ENCODE measurements at places on chromosomes 5 and 9.

DNA sequence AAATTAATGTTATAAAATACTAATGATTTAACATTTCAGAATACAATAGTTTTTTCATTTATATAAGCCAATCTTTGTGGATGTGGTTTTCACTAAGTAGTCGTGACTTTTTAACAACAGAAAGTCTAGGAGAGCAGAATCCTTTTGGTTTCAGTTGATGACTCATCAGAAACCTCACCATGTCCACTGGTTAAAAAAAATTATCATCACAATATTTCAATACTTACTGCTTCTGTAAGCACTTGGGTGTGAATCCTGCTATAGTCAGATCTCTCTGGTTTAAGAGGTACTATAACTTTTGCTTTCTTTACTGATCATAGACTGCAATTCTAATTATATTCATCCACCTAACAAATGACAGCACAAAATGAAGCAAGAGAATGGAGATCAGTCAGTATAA lies 77.2 kb downstream of the MRPS30 start:
- DNase-seq: no peak

DNA sequence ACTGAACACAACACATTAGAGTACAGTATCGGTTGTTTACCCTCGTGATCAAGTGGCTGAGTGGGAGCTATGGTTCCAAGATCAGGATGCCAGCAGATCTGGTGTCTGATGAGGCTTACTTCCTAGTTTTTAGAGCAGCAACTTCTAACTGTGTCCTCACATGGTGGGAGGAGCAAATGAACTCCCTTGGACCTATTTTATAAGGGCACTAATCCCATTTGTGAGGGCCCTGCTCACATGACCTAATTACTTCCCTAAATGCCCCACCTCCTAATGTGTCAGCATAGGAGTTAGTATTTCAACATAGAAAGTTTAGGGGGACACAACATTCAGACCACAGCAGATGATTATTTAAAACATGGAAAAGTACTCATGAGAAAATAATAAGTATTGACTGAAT lies 111.8 kb downstream of the GCNT1 start:
- DNase-seq: no peak

GRCh38 chr5:67316695-67317094 lies 120.1 kb upstream of the CD180 start:
- no peak for DNase-seq

- DNase-seq: no peak
Measured at GRCh38 chr5:64792469-64792868, 23.7 kb downstream of the CWC27 start.

GRCh38 chr9:80233906-80234305 lies 662.1 kb downstream of the TLE4 start:
- no peak for DNase-seq

- DNase-seq: no peak
Measured at GRCh38 chr5:73132759-73133158, 12.4 kb downstream of the TMEM171 start.

- DNase-seq: no peak
Measured at GRCh38 chr9:91814753-91815152, 135.3 kb downstream of the ROR2 start.

- no peak for DNase-seq
Measured at GRCh38 chr5:104298518-104298917, 735.9 kb upstream of the NUDT12 start.

DNA sequence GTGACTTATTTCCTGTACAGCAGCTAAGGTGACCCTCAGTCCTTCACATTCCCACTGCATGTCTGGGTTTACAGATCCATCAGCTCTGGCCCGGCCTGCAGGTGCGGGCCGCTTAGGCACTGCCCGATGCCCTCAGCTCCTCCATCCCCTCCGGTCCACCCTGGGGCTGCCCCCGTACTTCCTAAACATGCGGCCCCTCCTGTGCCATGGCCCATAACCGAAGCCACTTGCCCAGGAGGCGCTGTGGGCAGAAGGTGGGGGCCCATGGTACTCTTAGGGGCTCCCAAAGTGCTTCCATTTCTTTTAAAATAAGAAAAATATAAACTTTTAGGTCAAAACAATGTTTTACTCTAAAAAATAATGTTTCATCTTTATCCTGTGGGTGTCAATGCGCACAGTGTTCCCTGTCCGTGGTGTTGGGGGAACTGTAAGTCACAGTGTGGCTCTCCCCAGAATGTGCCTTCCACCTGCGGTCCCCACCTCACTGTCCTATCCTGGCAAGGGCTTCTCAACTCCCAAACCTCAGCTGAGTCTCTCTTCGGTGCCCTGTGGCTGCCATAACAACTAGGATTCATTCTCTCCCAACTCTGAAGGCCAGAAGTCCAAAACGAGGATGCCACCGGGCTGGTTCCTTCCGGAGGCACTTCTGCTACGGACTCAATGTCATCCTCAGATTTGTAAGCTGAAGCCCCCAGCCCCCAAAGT lies 132.7 kb upstream of the LPCAT1 start:
- DNase-seq: no peak

- DNase-seq: no peak
Measured at GRCh38 chr9:36396985-36397384, 3.1 kb downstream of the RNF38 start.

DNA sequence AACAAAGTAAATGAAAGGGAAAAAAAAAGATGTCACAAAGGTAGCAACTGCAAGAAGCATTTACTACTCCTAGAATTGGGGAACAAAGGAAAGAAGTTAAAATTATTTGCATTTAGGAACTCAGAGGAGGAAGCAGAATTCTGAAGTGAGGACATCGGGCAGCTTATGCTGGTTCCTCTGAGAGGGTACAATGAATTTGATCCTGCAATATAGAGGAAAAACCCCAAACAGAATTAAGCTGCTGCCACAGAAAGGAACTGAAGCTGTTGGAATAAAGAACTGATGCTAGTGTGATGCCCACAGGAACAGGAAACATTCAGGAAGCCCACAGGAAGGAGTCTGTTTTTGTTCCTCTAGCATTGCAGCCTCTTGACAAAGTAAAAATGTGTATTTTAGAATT lies 22.3 kb upstream of the TBCA start:
- DNase-seq: no peak

- no peak for DNase-seq
Measured at GRCh38 chr5:159801303-159801702, 115.0 kb upstream of the ADRA1B start.

DNA sequence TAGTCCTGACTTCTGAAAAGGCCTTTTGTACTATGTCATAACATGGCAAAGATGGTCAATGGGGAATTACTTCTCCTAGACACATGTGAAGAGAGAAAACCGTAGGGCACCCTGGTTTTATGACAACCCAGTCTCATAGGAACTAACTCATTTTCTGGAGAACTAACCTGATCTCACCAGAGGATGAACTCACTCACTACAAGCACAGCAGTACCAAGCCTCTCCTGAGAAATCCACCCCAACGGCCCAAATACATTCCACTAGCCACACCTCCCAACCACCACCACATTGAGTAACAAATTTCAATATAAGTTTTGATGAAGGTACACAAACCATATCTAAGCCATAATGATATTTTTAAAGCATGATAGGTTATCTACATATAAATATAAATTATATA lies 909.3 kb upstream of the CDH10 start:
- DNase-seq: no peak

DNA sequence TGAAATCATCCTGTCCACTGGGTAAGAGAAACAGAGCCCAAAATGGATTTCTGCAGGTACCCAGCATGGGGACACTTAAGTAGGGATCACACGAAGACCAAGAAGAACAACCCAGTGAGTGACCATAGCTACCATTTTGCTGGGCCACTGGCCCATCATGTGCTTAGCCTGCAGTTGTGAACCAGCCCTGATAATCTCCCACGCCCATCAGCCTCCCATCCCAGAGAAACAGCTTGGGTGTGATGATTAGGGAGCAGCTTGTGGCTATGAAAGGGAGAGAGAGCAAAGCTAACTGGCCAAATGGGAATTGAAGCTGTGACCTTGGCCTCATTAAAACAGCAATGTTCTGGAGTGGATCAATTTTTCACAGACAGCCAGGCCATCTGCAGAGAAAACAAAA lies 138.5 kb downstream of the SLC24A2 start:
- no peak for DNase-seq

- DNase-seq: no peak
Measured at GRCh38 chr5:170206216-170206615, 26.6 kb upstream of the C5orf58 start.

DNA sequence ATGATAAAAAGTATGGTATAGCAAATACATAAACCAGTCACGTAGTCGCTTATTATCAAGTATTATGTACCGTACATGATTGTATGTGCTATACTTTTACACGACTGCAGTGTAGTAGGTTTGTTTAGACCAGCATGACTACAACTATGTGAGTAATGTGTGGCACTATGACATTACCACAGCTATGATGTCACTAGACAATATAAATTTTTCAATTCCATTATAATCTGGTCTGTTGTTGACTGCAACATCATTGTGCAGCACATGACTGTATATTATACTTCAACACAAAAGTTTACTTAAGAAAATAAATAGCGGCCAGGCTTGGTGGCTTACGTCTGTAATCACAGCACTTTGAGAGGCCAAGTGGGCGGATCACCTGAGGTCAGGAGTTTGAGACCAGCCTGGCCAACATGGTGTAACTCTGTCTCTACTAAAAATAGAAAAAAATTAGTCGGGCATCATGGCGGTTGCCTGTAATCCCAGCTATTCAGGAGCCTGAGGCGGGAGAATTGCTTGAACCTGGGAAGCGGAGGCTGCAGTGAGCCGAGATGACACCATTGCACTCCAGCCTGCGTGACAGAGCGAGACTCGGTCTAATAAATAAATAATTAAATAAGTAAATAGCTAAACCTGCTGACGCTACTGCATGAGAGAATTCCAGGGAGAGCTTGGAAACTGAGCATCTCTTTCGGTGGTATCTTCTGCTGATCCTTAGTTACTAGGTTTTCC lies 24.6 kb upstream of the JADE2 start:
- DNase-seq: no peak

DNA sequence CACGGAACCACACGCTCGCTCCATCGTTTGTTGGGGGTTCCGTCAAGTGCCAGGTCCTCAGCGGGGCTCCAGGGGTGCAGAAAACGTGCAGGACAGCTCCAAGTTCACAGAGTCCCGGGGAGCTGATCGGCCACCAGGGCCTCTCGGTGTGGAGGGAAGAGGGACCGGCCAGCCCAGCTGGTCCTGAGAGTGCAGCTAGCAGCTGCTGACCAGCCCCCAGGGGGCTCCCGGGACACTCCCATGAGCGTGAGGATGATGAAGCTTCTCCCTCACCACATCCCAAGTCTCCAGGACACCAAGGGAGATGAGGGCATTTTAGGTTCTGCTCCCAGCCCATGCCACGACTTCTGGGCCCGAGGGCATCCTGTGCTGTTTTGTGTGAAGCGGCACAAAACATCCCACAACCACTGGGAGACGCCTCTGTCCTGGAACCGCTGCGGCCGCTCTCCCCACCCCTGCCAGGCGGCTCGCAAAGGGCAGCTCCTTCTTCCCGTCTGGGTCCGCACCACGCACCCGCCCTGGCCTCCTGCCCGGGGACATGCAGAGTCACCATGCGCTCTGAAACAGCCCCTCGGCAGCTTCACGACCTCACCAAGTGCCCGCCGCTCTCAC lies 67.5 kb upstream of the IRX4 start:
- no peak for DNase-seq

DNA sequence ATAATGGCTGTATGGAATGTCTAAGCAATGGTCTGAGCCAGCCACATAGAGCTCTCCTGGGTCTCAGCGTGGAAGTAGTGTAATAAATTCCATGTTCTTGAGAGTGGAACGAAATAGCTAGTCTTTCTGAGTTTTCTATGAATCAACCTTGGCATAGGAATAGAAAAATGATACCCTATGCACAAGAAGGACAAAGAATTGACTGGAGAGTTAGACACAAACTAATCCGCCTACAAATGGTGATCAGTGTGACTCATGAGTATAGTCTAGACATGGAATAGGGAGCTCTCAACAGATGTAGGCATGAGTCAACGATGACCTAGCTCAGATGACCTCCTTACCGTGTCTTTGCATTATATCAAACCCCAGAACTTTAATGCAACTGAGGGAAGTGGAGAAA lies 256.8 kb upstream of the GRIN3A start:
- no peak for DNase-seq

- peak; percentile 22 for DNase-seq
Measured at GRCh38 chr5:66597183-66597757, 1.1 kb downstream of the MAST4 start.

- DNase-seq: peak; percentile 47
Measured at GRCh38 chr9:107488375-107489143, 1.0 kb downstream of the KLF4 start.

GRCh38 chr5:144191998-144192397 lies 21.3 kb downstream of the KCTD16 start:
- peak; percentile 27 for DNase-seq

DNA sequence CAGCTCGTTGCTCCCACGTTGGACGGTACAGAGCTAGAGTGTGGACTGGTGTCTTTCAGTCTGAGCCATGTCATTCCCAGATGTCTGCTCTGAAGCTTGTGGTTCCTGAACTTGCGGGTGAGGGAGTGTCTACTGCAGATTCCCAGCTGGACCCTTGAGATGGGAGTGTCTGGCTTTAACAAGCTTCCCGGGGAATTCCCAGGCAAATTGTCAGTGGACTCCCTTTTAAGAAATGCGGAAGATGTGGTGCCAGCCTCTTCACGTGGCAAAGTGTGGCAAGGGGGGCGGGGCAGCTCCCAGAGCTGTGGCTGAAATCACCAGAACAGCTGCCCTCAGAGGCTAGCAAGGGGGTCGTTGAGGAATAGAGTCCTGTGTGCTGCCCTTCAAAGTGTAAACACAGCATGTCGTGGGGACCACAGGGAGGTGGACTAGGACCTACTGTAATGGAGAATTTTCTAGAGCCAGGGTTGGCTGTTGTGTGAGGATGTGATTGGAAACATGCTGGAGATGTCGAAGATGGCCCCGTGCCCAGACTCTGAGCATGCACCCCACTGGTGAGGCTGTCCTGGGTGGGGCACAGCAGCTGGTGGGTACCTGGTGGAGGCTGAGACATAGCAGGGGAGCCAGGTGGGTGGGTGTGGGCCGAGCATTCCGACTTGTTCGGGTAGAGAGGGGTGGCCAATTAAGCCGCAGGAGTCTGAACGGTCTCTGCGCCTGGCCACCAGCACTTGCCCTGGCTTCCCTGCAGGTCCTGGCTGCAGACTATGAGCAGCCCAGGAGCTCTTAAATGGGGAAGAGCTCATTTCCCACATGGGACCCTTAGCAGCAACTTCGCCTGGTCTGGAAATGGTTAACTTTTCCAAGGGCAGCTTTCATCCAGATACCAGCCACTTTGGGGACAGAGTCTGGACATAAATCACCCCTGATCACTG lies 37.4 kb downstream of the PRRX2 start:
- DNase-seq: no peak

- DNase-seq: no peak
Measured at GRCh38 chr5:37037840-37038239, 161.3 kb downstream of the NIPBL start.

- peak; percentile 95 for DNase-seq
Measured at GRCh38 chr5:180860887-180861822, at the start of gene ZFP62. ZFP62 (minus strand) TSS chr5:180861276; CDS start chr5:180861219, 57 bp downstream.

GRCh38 chr5:51227963-51228470 lies 155.2 kb upstream of the ISL1 start:
- no peak for DNase-seq

All from Calu3 (cell line).